Thoracic aorta (tissue), 2 donors: ENCODE measurements at places on chromosomes 4 and X.

DNA sequence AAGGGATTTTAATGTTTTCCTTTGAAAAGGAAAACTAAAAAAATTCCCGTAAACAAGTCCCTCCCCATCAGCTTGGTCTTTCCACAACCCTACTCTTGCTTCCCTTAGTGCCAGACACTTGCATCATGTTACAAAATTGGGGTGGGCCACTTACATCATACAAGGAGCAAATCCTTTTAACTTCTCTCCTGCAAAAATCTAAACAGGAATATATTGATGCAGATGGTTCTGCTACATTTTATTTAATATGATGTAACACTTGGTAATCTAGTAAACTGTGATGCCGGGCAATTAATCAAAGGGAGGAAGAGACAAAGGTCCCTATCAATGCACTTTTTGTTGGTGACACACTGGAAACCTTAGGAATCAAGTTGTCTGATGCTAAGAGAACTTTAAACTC lies 125.3 kb downstream of the UBE2K start:
- no peak for DNase-seq

DNA sequence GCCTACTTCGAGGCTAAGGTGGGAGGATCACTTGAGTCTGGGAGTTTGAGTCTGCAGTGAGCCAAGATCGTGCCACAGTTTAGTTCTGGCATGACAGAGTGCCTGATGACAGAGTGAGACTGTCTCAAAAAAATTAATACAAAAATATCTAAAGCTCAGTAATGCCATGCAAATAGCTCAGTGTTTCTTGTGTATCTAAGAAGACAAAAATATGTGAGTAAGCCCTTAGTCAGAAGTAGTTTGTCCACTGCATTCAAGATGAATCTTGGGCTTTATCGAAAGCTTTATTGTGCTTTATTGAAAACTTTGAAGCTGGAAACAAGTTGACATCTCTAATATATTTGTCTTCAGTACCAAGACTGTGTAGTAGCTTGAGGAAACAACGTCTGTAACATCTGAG lies 115.9 kb downstream of the GPAT3 start:
- no peak for DNase-seq

DNA sequence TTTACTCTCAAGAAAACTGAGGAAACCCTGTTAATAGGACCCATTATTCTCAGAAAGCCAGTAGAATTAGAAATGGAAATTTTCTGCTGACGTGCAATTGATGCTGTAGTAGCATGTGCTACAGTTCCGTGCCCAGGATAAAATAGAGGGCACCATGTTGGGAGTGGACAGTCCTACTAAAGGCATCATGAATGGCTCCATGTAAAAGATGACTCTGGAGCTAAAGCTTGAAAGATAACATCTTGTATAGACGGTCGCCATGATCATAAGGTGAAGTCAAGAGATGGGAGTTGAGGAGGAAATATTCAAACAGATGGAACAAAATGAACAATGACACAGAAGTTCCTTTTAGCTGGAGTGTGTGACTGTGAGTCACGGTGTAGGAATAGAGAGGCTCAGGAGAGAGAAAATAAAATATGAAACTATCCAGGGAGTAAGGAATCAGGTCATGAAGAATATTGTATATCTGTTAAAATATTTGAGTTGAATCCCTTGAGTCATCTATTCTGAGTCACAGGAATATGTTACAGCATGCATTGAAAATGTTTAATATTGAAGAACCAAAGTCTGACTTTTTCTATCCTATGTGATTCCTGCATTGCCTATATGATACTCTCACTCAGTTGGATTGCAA lies 31.8 kb downstream of the ANXA10 start:
- no peak for DNase-seq

DNA sequence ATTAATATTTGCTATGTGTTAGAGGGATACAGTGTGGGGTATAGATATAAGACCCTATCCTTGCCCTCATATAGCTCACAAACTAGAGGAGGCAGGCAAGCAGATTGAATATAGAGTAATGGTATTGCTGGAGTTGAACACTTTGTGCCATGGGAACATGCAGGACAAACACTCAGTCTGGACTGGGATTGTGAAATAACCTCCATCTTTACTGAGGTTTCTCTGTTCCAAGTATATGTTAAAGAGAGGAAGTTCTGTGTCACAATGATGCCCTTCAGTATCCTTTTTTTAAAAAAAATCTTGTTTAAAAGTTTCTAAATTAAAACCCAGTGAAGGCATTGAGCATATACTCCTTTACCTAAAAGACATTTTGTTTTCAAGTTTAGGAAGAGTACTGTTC lies 8.7 kb downstream of the FABP2 start:
- no peak for DNase-seq

DNA sequence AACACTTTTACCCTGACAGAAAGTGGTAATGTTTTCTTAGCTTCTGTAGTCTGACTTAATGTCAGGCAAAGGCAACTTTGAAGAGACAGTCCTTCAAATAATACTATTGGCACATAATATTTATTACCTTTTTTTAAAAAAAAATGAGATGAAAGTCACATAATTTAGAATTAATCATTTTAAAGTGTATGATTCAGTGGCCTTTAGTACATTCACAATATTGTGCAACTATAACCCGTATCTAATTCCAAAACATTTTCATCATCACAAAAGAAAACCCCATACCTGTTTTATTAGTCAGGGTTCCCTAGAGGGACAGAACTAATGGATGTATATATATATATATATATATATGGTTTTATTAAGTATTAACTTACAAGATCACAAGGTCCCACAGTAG lies 94.8 kb upstream of the TEX13A start:
- no peak for DNase-seq

GRCh38 chrX:13346646-13347045 lies 26.8 kb upstream of the ATXN3L start:
- no peak for DNase-seq

- no peak for DNase-seq
These were observed 51.1 kb downstream of the SEC24D start for GRCh38 chr4:118784776-118785175.

- DNase-seq, result no peak
These were observed 38.6 kb upstream of the GPR101 start for GRCh38 chrX:137072396-137072795.

GRCh38 chrX:37455381-37455780 lies 106.2 kb downstream of the PRRG1 start:
- no peak for DNase-seq

GRCh38 chrX:130162094-130162735 lies 3.4 kb downstream of the AIFM1 start:
- no peak for DNase-seq

- DNase-seq, result no peak
These were observed 18.6 kb downstream of the STK32B start for GRCh38 chr4:5069901-5070300.

GRCh38 chr4:105679186-105679585 lies 29.3 kb downstream of the INTS12 start:
- DNase-seq, result no peak

DNA sequence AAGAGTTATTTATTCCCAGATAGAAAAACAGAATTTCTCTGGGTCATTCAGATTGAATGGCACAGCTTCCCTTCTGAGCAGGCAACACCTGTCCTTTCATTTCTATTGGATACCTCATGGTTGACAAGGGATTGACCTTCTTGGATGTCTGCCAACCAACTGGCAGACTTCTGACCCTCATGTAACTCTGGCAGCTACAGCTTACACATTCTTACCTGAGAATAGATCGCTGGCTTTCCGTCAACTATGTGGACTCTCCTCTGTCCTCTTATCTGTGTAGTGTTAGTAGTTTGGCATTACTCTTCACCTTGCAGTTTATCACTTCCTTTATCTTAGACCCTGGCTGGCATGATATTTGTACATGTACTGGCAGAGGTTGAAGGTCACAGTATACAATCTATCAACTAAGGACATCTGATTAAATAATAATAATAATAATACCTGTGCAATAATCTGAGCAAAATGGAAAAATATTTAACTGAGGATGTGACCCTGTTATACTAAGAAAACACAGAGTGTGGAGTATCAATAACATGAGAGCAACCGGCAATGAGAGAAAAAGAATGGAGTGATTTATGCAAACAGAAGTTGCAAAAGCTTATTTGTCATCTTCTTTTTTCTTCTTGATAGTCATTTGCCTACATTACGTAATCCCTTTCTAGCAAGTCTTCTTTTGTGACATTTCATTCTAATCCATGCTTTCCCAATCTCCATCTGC lies 1118.2 kb downstream of the ARAP2 start:
- no peak for DNase-seq

GRCh38 chr4:48578132-48578968 lies 88.3 kb downstream of the ZAR1 start:
- peak; percentile 25 for DNase-seq

DNA sequence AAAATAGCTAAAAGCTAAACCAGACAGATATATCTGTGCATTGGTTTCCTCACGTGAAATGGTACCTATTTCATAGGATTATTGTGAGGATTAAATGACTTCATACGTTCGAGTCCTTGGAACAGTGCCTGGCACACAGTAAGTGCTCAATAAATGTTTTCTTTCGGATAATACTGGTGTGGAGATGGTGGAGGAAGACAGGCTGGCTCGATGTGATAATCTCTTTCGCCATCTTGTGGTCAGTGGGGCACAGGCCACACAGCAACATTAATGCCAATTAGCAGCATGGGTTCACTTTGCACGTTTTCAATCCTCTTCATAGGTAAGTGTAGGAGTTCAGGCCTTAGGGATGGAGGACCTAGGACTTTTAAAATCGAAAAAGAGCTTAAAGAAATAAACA lies 9.3 kb downstream of the PAGE4 start:
- DNase-seq, result no peak

DNA sequence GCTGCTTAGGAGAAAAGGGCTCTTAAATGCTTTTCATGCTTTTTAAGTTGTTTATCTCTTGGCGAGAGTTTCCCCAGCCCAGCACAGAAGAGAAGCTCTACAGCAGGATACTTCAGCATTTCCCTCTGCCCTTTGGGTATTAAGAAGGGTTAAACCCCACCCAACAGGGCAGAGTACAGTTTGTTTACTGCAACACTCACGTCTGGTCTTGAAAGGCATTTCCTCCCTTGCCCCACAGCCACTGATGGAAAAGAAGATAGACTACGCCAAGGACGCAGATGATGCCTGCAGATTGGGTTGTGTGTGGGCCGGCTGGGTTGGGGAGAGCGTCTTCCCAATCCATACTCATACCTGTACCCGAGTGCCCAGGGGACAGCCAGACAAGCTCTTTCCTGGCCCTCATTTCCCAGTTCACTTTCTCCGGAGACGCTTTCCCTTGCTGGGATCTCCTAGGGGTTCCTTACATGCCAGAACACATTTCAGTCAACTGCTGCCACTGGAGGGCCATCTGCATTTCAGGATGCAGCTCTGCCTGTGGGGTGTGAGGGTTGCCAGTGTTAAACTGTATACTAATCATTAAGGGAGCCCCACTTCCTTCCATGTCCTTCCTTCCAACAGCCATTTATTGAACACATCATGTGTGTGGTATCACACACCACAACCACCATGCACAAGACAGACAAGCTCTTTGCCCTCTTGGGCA lies 96.5 kb upstream of the DHX15 start:
- DNase-seq, result no peak

DNA sequence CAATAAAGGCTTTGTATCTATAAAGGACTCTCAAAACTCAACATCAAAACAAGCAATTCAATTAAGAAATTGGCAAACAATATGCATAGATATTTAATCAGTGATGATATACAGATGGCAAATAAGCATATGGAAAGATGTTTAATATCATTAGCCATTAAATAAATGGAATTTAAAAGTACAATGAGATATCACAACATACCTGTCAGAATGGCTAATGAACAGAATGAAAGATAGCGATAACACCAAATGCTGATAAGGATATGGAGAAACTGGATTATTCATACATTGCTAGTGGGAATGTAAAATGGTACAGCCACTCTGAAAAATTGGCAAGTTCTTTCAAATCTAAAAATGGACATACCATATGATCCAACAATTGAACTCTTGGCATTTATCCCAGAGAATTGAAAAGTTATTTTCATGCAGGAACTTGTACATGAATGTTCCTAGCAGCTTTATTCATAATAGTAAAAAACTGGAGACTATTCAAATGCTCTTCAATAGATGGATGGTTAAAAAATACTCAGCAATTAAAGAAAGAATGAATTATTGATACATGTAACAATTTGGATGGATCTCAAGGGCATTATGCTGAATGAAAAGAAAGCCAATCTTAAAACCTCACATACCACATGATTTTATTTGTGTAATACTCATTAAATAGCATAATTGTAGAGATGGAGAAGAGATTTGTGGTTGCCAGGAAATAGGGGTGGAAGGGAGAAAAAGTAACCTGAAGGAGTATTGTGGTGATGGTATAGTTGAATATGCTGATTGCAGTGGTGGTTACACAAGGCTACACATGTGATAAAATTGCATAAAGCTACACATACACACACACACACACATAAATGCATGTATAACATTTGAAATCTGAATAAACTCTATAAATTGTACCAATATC lies 45.9 kb upstream of the ALG13 start:
- DNase-seq, result no peak

DNA sequence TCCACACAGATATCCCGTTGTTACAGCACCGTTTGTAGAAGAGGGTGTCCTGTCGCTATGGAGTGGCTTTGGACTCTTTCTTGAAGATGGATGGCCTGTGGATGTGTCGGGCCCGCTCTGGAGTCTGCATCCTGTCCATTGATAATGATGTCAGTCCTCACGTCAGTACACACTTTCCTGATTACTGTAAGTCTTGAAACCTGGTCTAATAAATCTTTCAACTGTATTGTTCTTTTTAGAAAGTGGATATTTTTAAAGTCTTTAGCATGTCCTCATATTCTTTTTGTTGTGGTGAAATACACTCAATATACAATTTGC lies 14.9 kb downstream of the MSANTD1 start:
- no peak for DNase-seq

DNA sequence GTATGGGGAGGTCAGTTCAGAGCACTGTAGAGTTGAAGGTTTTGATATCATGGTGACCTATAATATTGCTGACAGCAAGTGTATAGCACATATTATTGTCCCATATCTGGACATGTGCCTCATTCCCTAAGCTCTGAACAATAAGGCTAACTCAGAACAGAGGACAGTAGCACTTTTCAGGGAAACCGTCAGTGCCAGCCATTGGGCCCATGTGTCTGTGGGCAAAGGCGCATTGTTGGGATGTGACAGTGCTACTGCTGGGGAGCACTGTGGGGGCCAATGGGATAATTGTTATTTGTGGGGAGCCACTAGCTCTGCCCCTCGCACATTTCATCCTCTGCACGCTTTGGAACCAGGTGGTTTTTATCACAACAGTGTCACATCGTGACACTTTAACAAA lies 136.2 kb downstream of the ELOVL6 start:
- DNase-seq, result no peak

DNA sequence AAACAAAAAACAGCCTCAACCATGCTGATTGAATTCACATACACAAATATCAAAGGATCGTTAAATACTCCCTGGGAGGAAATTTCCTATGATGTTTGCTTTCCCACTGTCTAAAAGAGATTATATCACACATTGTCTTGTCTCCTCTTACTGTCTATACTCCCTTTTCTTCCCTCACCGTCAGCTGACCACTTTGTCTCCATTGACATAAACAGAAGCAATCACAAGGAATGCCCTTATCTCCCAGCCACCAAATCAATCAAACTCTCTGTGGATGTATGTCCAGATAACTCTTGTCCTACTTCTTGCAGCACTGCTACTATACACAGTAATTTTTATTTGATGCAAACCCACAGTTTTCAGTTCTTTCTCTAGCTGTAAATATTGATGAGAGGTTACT lies 12.2 kb upstream of the NUDT9 start:
- DNase-seq, result no peak

GRCh38 chrX:29728639-29729038 lies 486.7 kb upstream of the MAGEB2 start:
- DNase-seq, result no peak

GRCh38 chr4:84965553-84966381 lies 723 bp downstream of the WDFY3 start:
- no peak for DNase-seq
